Activated T-helper 1 cell treated with anti-CD3 and anti-CD28 coated beads, Interleukin-2, amount 50 U/mL, for 16 hours (primary cell): ENCODE measurements at places on chromosomes 6 and 20.

- DNase-seq, result no peak
Measured at GRCh38 chr6:117328500-117328899, 63.1 kb downstream of the VGLL2 start.

DNA sequence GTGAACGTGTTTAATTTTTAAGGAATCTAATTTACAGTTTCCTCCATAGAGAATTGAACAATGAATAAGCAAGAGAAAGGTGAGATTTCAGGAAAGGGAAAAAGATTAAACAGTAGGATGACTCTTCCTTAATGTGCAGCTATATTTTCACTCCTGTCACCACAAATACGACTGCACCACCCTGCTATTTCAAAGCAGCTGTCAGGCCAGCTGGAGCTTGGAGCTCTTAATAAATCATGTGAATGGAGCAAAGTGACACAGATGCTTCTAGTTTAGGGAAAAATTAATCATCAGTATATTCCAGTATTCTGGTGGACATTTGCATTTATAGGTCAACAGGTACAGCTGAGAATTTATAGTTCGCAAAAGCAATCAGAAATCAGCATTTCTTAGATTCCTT is 56.5 kb upstream of the PKIB start:
- DNase-seq, result no peak

DNA sequence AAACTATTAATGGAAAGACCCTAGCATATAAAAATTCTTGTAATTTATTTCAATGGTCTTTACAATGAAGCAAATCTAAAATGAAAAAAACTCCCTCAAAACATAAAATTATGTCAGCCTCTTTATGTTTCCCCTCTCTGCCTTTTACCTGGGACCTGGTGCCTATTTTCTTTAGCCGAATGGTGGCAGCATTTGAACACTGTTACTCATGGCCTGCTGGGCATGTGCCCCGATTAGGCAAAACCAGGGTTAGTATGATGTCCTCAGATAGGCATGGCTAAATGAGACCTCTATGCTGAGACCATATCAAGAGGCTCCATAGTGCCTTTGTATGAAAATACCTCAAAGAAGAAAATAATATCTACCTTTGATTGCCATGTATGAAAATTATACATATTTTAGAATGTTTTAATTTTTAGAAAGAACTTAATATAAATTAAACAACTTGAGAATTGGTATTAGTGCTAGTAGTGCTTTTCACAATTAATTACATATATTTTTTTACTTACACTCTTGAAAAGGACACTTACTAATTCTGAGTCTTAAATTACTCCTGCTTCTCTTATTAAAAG is 22.5 kb upstream of the C6orf58 start:
- DNase-seq, result no peak

DNA sequence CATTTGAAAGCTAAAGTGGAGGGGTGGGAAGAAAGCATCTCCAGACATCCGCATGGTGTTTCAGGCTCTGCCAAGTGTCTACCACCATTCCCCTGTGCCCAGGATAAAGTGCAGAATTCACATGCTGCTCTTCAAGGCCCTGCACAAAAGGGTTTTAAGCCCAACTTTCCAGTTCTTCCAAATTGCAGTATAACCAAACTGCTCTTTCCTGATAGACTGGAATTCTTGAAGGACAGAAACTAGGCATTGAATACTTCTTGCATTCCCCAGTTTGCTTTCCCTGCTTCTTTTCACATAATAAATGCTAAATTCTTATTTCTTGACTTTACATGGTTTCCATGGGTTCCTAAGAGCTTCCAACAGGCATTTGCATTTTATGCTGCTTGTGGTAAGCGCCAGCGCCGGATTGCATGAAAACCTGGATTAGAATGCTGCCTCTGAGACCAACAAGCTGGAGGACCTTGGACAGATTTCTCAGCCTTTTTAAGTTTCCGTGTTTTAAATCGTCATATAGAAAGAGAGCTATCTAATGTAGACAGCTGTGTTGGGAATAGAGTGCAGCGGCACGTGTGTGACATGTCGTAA is 7.9 kb downstream of the SOX4 start:
- no peak for DNase-seq

- DNase-seq, result no peak
Measured at GRCh38 chr20:38128691-38129090, 36.4 kb downstream of the TGM2 start.

DNA sequence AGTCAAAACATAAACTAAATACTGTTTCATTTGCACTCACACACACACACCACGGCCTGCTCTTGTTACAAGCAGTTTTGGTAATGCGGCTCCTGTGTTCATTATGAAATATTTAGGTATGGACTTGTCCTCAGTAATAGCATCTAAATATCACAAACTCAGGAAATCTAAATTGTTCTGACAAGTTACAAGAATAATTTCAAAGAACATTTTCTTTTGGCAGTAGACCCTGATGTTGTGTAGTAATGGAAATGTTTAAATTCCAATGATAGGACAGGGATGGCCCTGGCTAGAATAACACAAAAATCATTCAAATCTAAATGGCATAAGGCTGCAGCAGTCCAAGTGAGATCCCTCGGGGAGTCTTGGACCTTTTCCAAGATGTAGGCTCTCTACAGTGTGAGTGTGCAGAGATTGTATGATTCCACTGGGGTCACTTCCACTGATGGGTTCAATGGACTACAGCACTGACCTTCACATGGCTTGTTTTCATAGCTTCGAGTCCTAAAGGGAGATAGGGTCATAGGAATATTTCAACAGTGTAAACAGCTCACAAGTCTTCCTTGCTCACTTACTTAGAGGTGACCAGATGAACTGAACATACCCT is 210.6 kb upstream of the PLCB4 start:
- DNase-seq, result no peak

GRCh38 chr6:113160306-113161017 is 696.7 kb upstream of the MARCKS start:
- DNase-seq, result no peak

- no peak for DNase-seq
Measured at GRCh38 chr20:24784607-24785006, 164.5 kb upstream of the CST7 start.

DNA sequence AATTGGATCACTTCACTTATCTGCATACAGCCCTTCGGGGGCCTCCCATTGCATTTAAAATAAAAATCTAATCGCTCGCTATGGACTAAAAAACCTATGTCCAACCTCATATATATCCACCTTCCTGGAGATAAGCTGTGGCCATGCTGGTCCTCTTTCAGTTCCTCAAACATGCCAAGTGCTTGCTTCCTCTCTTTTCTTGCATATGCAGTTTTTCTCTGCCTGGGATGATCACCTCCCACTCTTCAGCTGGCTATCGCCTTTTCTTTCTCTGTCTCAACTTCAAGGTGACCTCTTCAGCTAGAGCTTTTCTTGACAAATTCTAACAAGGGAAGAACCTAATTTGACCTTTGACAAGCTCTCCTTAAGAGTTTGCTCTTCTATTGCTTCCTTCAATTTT is 5.6 kb upstream of the TFB1M start:
- no peak for DNase-seq

- no peak for DNase-seq
Measured at GRCh38 chr6:8013763-8014162, 50.4 kb downstream of the BLOC1S5 start.

- no peak for DNase-seq
Measured at GRCh38 chr6:41570259-41570615, 24.1 kb downstream of the FOXP4 start.

- DNase-seq, result no peak
Measured at GRCh38 chr6:37454420-37455140, 21.6 kb downstream of the CMTR1 start.

DNA sequence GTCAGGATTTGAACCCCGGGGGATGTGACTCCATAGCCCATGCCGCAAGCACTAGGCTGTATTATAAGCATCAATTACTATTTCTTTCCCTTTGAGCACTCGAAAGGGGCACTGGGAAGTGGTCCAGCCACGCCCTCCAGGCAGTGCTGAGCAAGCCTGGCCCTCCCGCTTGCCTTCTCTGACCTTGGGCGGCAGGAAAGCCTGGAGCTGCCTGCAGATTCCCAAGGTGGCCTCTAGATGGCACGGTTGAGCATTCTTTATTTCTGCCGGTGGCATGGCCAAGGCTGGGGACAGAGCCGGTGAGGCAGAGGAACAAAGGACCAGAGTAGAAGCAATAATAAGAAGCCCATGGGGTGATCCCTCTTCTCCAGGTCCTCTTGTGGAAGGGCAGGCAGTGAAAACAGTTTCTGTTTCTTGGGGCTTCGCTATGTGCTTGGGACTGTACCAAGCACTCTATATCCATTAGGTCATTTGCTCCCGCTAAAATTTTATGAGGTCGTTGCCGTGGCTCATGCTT is 32.0 kb downstream of the ARHGAP40 start:
- peak; percentile 30 for DNase-seq

DNA sequence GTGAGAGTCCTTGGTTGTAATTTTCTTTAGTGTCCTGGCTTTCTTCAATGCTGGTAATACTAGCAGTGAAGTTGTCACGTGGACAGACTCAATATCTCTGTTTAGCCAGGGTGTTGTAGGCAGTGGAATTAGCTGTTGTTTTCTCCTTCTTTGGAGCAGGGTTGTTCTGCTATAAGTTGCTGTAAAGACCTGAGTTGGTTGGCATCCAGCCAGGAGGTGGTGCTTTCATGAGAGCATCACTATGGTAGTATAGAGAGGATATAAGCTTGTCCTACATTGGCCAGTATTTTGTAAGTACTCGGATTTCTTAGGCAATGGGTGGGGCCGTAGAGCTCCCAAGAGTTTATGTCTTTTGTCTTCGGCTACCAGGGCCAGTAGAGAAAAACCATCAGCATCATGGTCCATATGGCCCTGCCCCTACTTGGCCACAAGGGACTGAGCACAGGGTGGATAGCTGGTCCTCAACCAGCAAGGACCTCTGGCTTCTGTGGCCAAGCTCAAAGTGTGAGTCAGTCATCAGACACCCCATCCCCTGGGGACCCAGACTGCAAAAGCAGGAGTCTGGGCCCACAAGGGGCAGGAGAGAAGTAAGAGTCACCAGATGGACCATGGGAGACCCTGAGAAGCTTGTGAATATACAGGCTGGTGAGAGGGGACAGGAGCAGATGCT is 127.9 kb upstream of the NXT1 start:
- DNase-seq, result no peak

- DNase-seq, result no peak
Measured at GRCh38 chr20:38286586-38287531, 17.1 kb upstream of the BPI start.

DNA sequence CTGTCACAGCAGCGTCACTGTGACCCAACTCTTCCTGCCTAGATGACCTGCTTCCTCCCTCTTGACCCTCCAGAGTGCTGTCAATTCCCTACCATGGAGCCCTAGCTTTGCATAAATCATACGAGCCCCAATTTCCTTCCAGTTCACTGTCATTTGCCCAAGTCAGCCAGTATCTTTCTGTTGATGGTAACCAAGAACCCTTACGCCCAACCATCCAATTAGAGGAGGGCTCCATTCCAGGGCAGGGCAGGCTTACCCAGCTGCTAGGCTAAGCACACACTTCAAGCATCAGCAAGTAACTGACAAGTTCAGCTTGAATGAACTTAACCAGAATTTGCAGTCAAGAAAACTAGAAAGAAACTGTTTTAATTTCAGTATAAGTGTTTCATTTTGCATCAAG is 25.7 kb downstream of the WFDC3 start:
- no peak for DNase-seq

- DNase-seq, result no peak
Measured at GRCh38 chr6:73803562-73804241, 107.7 kb downstream of the CD109 start.
